ENCODE measurements at places on chromosomes 5 and 9.

DNA sequence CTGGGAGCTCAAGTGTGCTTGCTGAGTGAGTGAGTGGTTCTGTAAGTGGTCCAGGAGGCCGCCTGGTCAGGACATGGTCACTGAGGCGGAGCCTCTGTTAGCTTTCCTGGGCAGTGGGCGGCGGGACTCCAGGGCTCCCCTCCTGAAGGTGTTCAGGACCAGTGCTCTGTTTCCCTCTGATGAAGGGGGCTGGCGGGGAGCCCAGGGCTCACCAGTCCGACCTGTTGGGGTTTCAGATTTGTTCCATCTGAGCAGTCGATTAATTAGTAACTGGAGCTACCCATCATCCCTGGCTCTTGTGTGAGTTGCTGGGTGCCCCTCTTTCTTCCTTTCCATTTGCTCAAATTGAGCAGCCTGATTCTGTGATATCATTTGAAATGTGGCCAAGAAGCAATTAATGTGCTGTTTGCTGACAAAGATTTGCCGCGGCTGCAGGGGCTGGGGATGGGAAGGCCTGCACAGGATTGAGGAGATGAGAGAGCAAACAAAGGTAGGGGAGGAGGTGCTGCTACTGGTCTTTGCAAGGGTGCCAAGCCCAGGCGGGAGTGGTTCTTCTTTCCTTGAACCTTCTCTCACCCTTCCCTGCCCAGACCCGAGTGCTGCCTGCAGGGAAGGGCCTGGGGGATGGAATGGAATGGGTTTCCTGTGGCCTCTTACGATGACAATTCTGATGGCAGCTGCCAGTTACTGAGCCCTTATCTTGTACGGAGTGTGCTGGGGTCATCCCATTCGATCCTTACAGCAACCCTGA lies 92.8 kb upstream of the PITX1 start:
- peak; percentile 5 for DNase-seq

GRCh38 chr9:97848215-97848479 lies 4.9 kb upstream of the FOXE1 start:
- no peak for DNase-seq

DNA sequence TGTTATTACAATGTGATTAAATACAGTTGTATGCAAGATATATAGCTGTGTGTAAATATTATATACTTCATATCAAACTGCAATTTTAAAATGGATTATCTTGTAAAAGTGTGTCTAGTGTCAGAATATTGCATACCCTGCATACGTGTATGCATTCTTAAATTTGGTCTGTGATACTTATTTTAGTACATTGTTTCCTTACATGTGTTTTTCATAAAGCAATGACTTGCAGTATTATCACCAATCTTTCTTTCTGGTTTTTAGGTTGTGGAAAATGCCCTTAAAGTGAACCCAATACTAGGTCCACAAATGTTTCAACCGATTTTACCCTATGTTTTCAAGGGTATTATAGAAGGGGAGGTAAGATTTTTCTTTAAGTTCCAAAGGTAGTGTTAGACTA lies 28.5 kb upstream of the LRRC70 start:
- DNase-seq = no peak

DNA sequence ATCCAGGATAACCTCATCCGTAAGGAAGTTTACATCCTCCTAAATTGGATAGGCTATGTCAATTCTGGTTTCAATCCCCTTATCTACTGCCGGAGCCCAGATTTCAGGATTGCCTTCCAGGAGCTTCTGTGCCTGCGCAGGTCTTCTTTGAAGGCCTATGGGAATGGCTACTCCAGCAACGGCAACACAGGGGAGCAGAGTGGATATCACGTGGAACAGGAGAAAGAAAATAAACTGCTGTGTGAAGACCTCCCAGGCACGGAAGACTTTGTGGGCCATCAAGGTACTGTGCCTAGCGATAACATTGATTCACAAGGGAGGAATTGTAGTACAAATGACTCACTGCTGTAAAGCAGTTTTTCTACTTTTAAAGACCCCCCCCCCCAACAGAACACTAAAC lies 1.3 kb downstream of the ADRB2 start:
- DNase-seq = no peak

GRCh38 chr5:42021923-42022322 lies 96.8 kb downstream of the FBXO4 start:
- DNase-seq = no peak

DNA sequence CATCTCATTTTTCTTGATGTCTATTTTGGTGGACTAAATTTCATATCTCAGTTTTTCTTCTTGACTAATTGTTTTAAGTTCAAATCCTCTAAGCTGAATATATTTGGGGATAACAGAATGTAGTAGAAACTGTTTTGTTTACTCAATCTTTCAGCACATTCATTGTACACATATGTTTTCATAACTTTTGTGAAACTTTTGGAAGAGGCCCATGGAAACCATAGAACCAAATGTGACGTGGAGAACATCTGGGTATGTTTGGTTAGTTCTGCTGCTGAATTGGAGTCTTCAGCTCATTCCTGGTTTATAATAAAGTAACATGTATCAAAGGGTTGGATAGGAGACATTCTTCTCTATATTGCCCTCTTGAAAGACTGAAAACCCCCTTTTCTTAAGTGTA lies 88.4 kb downstream of the CCDC171 start:
- DNase-seq = no peak

GRCh38 chr5:128262911-128263310 lies 179.3 kb downstream of the SLC12A2 start:
- DNase-seq = no peak

GRCh38 chr9:37037503-37038301 lies 3.6 kb upstream of the PAX5 start:
- DNase-seq = no peak

- no peak for DNase-seq
These were observed 94.7 kb upstream of the ADAMTSL1 start for GRCh38 chr9:18379073-18379811.

- no peak for DNase-seq
These were observed 43.8 kb downstream of the SPINK5 start for GRCh38 chr5:148107608-148108007.

DNA sequence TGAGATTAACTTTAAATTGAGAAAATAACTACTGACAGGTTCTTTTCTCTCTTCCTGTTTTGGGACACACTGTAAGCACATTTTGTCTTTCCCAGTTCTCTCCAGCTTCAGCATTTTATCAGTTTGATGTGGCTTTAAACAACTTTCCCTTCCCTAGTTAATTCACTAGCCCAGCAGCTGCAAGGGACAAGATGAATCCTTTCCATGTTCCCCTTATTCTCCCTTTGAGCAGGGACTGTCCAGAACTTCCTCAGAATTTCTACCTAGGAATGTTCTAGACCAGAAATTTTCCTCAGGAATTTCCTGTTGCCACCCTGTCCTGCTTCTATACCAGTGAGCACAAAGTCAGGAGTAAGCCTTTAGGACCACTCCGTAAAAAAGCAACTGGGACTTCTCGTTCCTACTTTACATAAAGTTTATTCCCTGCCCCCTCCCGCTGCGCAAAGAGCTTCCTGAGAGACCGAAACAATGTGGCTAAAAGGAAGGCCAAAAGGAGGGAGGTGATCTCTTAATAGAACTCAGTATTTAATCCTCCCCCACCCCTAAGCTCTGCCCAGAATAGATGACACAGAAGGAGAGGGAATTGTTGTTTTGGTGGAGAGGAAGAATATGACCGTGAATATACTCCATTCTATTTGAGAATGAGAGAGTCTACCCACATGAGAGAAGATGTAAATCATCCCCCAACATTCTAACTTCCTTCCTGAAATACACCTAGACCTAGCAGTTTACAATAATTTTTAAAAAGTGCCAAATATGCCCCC lies 61.9 kb downstream of the GLIS3 start:
- DNase-seq = no peak

- DNase-seq = no peak
These were observed 1069.1 kb upstream of the DMAC1 start for GRCh38 chr9:8868632-8869031.

DNA sequence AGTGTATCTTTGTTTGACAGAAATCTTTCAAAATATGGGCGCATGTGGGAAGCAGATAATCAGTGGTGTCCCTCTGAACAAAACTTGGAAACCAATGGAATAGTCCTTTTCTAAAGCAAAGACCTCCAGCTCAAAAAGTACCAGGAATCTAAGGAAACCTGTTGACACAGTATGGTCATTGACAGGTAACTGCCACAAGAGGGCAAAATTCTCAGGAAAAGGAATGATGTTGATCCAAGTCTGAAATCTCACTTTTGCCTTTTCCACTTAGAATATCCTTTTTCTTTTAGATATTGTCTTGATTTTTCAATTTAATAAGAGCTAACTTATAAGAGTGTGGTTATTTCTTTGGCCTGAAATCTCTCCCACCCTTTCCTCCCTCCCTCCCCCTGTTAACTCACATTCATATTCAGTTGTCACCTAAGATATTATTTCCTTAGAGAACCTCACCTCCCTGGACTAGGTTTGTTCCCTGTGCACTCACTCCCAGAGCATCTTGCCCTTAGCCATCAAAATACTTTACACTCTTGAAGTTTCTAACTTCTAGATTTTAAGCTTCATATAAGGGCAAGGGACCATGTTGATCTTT lies 59.0 kb upstream of the BARX1 start:
- DNase-seq = peak; percentile 3

GRCh38 chr5:180370861-180371641 lies 17.9 kb upstream of the GFPT2 start:
- DNase-seq = no peak

DNA sequence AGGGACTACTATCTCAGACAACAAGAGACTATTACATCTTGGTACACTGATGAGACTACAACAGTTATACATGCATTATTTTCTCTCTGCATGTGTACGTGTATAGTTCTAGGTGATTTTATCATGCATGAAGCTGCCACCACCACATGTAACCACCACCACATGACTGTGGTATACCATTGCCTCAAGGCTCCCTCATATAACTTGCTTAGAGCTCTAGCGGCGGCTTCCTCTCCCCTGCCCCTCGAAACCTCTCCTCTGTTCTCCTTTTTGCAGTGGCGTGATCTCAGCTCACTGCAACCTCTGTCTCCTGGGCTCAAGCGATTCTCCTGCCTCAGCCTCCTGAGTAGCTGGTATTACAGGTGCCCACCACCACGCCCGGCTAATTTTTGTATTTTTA lies 162.3 kb downstream of the AOPEP start:
- DNase-seq = no peak

GRCh38 chr9:83041771-83042170 lies 21.2 kb downstream of the RASEF start:
- DNase-seq = no peak

GRCh38 chr5:55657443-55657842 lies 54.7 kb downstream of the SLC38A9 start:
- DNase-seq = peak; percentile 12

Data from NCI-H1417 (cell line).